Activated CD4-positive, CD25-positive, alpha-beta regulatory T cell (primary cell): ENCODE measurements at places on chromosomes 1 and 21.

GRCh38 chr1:57450981-57451380 is 27.1 kb upstream of the DAB1 start:
- no peak for DNase-seq

GRCh38 chr21:28387220-28387619 is 605.5 kb downstream of the LTN1 start:
- DNase-seq = no peak

DNA sequence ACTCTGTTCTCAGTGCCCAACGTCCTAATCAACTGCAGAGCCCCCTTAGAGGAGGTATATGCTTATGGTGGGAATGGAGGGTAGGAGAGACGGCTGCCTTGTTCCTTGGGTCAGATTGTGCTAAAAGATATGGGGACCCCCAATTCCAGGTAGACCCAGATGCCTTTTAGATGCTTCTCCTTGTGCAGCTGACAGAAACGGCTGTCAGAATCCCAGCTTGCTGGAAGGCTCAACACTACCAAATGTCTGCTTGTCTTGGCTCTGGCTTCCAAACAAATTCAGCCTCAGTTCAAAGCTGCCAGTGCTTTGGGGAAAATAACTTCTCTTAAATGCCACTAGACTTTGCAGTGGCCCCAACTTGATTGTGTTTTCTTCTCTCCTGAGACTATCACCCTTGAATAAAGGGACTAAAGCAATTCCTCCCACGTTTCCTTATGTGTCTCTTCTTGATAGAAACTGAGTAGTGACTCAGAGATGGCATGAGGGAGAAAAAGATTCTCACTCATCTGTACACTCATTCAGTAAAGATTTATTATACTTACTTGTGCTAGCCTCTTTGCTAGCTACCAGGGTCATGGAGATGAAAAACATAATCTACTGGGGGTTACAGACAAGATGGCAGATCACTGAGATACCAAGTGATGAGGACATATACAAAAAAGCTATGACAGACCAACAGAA is 3.4 kb upstream of the RNF19B start:
- no peak for DNase-seq

- no peak for DNase-seq
Measured at GRCh38 chr21:21046063-21046462, 47.9 kb downstream of the NCAM2 start.

DNA sequence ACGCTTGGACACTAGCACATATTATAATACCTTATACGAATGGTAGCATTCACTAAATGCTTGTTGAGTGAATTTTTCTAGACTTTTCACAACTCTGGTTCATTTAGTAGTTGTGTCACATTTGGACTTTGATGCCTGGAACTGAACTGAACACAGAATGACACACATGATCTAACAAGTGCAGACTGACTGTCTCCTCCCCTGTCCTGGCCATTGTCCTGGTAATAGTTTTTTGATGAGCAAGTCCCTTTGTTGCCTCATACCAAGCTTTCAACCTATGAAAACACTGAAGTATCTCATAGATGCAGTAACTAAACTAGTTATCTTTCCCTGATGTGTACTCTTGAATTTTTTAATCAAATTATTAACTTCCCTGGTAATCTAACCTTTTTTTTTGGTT is 66.4 kb downstream of the LRRC8D start:
- DNase-seq = no peak

- DNase-seq = no peak
Measured at GRCh38 chr1:209585672-209586071, 2.2 kb downstream of the CAMK1G start.

GRCh38 chr1:16286122-16286521 is 49.1 kb upstream of the CPLANE2 start:
- DNase-seq = no peak

DNA sequence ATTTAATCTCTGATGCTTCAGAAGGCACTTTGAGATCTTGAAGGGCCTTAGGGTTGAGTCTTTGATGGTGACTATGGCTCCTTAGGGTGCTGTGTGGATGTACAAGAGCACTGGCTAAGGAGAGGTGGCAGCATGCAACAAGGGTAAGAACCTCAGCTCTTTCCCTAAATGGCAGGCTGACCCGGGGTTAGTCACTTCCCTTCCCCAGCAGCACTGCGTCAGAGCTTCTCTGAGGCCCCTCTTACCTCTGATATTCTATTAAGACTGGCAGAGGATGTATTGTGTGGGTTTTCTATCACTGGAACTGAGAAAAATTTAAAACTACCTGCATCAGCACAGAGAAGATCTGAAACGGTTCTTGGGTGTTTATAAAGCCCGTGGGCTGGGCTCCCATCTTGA is 11.8 kb downstream of the C1orf116 start:
- no peak for DNase-seq

DNA sequence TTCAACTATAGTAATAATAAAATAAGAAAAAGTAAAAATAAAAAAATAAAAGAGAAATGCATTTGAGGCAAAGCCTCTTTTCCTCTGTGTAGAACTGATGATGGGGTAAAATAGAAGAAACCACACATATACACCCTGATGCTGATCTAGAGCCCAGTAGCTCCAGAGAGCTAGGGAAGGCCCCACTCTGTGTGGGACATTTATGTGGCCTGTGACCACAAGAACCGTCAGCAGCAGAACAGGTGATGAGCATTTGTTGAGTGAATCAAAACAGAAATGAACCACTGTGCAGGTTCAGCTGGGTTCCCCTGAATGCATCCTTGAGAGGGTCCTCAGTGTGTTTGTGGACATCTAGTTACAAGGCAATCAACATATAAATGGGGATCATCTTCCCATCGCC is 221.8 kb upstream of the HOOK1 start:
- no peak for DNase-seq

- DNase-seq = no peak
Measured at GRCh38 chr1:225468270-225469020, 40.6 kb upstream of the LBR start.

DNA sequence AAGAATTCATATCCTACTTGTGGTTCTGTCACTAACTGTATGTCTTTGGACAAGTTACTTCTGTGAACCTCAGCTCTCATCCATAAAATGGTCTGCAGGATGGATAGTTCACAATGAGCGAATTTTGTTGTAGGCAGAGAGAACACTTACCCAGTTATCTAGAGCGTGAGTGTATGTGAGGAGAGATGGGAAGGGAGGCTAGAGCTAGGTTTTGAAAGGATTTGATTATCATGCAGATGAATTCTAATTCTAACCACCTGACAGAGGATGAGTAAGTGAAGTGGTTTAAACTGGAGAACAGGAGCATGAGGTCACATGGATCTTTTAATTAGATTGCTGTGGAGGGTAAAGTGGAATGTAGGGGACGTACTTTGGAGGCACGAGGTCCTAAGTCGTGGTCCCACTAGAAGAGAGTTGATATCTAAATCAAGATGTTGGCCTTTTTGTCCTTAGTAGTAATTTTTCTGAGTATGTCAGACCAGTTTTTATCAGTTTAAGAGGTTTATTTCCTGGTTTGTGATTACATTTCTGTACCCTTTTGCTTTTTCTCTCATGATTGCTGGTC is 5.0 kb downstream of the SUCO start:
- no peak for DNase-seq

GRCh38 chr1:243258731-243259130 is 2.9 kb downstream of the SDCCAG8 start:
- no peak for DNase-seq

GRCh38 chr1:64472040-64472376 is 2.1 kb downstream of the CACHD1 start:
- DNase-seq = no peak

DNA sequence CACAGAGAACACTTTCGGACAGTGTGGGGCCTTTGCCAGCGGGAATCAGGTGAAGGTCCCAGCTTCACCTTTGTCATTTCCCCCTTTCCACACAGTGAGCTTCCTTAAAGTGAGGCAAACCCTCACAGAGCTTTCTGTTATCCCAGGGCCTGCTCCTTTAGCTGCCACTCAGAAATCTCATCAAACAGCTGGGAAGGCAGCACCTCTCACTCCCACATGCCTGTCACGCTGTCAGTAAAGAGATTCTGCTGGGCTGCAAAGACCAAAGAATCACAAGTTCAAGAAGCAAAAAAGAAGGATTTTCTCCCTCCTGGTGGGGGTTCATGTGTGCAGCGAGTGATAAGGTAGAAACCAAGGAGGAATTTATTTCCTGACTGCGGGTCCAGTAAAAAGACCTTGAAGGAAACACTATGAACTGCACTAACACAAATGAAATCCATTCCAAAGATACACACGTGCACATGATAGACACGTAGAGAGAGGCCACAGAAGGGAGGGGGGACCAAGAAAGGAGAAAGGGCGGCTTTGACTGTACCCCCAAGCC is 44.0 kb downstream of the HTR6 start:
- no peak for DNase-seq

DNA sequence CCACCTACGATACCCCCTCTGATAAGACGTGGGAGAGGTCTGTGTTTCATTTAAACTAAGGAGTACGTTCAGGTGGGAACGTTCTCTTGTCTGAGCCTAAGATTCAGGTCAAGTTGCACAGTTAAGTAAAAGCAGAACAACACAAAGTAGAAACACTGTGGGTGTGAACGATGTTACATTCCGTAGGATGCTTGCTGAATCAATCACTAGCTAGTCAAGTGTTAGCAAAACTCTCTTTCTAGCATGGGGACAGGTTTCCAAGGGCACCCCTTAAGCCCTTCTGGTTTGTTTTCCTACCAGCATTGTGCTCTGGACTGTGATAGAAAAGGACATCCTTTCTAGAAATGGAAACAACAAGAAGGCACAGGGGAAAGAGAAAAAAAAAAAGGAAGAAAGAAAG is 13.3 kb downstream of the C1orf162 start:
- DNase-seq = no peak

DNA sequence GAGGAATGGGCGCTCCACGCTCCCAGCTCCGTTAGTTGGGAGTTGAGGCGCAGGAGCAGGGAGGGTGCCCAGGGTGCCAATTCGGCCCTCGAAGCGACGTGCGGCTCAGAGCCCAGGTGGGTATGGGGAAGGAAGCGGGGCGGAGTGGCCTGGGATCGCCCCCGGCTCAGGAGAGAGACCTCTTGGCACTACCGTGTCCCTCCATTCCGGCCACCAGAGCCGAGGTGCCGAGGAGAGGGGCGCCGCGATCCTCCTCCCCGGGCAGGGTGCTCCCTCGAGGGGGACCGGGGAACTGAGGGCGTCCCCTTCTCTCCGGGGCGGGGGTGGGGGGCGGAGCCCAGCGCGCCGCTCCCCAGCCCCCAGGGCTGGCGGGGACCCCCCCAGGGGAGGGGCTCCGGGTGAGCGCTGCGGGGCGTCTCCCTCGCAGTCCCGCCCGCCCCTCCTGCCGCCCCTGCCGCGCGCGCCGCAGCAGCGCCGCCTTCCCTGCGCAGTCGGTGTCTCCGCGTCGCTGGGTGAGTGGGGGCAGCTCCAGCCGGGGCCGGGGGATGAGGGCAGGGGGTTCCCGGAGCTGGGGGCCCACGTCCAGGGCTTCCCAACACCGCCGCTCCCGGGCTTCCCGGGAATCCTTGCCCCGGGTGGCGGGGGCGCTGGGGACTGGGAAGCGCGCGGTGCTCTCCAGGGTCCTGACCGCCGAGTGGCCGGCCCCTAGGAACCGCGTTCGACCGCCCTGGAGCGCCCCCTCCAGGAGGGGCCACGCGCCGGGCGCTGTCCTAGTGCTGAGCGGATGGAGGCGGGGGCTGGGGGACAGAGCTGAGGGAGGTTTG is at the start of gene HPCA:
Gene HPCA (plus strand): TSS at position 488 of the 824 bp plus-strand sequence. CDS start 2,408 bp downstream, outside the sequence.
- no peak for DNase-seq

- DNase-seq = no peak
Measured at GRCh38 chr1:961132-961669, 817 bp downstream of the KLHL17 start.

DNA sequence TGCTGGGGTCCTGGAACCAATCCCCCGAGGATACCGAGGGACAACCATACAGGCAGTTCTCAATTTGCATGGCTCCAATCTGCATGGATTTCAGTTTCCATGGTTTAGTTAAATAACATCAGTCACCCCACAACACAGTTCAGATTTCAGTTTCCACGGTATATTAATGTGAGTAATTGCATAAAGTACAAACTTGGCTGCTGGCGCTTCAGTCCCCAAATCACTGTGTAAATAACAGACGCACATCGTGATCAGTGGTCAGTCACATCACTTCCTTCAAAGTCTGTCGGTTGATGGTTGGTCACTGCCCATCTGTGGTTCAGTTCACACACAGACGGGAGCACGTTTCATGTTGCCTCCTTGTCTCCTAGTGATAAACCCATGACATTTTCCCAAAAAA is 66.4 kb upstream of the LPGAT1 start:
- DNase-seq = no peak

- DNase-seq = no peak
Measured at GRCh38 chr1:115643666-115644065, 1.9 kb downstream of the VANGL1 start.

DNA sequence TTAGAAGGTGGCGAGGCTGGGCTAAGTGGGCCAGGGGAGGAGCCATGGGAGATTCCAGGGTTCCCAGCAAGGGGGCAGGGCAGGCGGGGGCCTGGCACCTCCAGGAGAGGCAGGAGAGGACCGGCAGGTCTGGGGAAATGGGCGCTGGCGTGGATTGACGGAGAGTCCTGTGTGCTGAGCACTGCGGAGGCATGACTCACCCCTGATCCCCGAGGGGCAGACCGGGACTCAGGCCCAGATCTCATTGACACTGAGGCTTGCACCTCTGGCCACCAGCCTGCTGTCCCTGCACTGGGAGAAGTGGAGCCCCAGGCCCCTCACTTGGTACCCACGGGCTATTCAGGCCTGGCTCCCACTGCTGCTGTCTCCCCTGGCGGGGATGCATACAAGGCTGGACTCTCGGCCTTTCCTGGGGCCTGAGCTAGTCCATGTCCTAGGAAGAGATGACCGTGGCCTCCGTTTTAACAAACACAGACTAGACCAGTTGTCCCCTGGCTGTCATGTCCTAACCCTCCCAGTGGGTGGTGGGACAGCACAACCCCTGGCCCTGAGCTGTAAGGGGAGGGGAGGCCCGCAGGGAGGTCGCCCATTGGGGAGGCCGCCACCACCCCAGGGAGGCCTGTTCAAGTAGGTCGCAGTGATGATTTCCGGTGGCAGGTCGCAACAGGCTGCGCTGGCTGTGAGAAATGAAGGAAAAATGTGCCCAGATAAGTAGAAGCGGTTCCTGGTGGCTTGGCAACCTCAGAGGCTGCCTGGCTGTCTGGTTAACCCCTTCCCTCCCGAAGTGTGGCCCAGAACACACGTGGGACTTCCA is 39.7 kb downstream of the RIPK4 start:
- no peak for DNase-seq

GRCh38 chr1:217139513-217139912 is 416.3 kb upstream of the ESRRG start:
- no peak for DNase-seq

- DNase-seq = no peak
Measured at GRCh38 chr1:65480684-65481405, 60.4 kb downstream of the LEPR start.

- DNase-seq = no peak
Measured at GRCh38 chr1:160049101-160049500, 17.3 kb upstream of the PIGM start.

- DNase-seq = no peak
Measured at GRCh38 chr1:158199849-158200248, 19.2 kb downstream of the CD1D start.

DNA sequence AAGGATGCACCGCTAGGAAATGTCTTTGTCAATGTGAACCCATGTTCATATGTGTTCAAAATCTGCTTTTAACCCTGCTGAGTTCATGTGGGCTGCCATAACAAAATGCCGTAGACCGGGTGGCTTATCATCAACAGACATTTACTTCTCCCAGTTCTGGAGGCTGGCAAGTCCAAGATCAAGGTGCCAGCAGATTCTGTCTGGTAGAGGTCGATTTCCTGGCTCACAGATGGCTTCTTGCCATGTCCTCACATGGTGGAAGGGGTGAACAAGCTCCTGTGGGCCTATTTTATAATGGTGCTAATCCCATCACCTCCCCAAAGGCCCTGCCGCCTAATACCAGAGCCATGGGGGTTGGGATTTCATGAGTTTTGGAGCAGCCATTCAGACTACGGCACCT is 4.6 kb upstream of the CDCP2 start:
- DNase-seq = no peak

- no peak for DNase-seq
Measured at GRCh38 chr1:156926175-156926574, 5.7 kb downstream of the LRRC71 start.
